OCI-LY7 (cell line): ENCODE measurements at places on chromosomes 6 and 20.

GRCh38 chr20:50190251-50191064 lies at the start of gene CEBPB:
Gene CEBPB, plus strand, starts transcription at chr20:50190830. Its CDS starts 204 bp downstream, at chr20:50191034.
- peak; percentile 90 for DNase-seq

GRCh38 chr6:80148220-80148619 lies 41.7 kb downstream of the BCKDHB start:
- no peak for DNase-seq

GRCh38 chr20:40635971-40636370 lies 53.1 kb downstream of the MAFB start:
- no peak for DNase-seq

- no peak for DNase-seq
Observed at GRCh38 chr6:2314641-2315040, 69.2 kb upstream of the GMDS start.
